ENCODE measurements at places on chromosomes 2 and 18.

GRCh38 chr2:55108456-55109160, 58.4 kb upstream of the RTN4 start:
- DNase-seq, result no peak

DNA sequence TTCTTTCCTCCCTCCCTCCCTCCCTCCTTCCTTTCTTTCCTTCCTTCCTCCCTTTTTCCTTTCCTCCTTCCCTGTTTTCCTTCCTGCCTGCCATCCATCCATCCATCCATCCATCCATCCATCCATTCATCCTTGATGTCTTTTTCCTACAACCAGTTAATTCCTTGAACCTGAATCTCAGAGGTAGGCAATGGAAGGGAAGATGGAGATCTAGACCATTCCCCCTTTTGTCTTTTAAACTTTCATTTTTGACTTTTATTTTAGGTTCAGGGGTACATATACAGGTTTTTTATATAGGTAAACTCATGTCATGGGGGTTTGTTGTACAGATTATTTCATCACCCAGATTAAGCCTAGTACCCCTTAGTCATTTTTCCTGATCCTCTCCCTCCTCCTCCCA, 97.4 kb downstream of the OSBPL6 start:
- DNase-seq, result no peak

GRCh38 chr2:42116195-42117181, 52.7 kb upstream of the EML4 start:
- no peak for DNase-seq

DNA sequence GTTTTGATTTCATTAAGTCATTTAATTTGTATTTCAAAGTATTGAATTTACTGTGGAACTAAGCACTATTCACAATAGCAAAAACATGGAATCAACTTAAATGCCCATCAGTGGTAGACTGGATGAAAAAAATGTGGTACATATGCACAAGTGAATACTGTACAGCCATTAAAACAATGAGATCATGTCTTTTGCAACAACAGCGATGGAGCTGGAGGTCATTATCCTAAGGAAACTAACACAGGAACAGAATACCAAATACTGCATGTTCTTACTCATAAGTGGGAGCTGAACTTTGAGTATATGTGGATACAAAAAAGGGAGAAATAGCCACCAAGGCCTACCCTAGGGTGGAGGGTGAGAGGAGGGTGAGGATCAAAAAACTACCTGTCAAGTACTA, 164.4 kb downstream of the BABAM2 start:
- no peak for DNase-seq

GRCh38 chr2:30847329-30847728, 40.1 kb upstream of the CAPN13 start:
- no peak for DNase-seq

- no peak for DNase-seq
Observed at GRCh38 chr2:88218981-88219380, 48.8 kb downstream of the THNSL2 start.

DNA sequence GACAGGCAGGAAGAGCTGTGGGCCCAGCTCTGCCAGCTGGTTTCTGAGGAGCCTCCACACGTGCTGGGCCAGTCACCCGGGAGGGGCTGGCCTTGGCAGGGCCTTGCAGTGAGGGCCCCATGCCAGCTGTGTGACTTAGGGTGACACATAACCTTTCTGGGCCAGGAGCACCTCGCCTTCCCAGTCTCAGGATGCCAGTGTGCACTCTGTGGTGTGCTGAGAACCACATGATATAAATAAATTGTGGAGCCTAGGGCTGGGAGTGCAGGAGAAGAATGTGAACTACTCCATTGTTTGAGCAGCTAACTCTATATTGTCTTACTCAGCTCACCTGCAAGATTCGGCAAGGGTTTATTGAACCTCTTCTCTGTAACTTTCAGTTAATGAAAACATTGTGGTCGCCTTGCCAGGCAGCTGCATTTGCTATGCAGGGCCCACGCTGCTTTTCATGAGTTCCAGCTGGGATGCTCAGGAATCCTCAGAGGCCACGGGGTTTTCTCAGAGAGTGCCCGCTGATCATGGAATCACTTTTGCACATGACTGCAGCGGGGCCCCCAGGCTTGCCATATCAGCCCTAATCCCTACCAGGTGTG, 222.3 kb downstream of the SH3RF3 start:
- no peak for DNase-seq

Measured in pulmonary artery endothelial cell (primary cell).